ENCODE measurements at places on chromosomes 6 and 20. TPM values are rescaled to one million over a fixed set of nuclear protein-coding genes. Genes with fewer than 3 reads are reported as not detected.

- no peak for DNase-seq
These were observed 27.6 kb downstream of the DCDC2 start for GRCh38 chr6:24330137-24330732.

DNA sequence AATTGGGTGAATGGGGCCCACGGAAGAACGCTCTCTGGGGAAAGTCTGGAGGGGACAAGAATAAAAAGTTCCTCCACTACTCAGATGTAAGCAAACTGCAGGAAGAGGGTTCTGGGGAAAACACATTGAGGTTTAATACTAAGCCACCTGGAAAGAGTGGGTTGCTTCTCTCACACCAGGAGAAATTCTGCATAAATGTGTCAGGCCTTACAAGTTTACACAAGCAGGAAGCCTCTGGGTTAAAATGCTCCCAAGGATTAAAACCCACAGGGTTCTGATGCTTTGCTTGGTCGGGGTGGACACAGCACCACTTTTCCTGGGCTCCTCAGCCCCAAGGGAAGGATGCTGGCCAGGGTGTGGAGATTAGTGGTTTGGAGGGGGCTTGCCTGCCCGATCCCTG lies 122.1 kb upstream of the SLC22A23 start:
- DNase-seq = no peak

- DNase-seq = peak; percentile 6
These were observed 15.8 kb downstream of the CGA start for GRCh38 chr6:87078983-87079616.

GRCh38 chr20:21358737-21359136 lies 38.6 kb downstream of the NKX2-4 start:
- no peak for DNase-seq

- peak; percentile 65 for DNase-seq
These were observed 100.8 kb downstream of the GRM4 start for GRCh38 chr6:34044945-34045595.

DNA sequence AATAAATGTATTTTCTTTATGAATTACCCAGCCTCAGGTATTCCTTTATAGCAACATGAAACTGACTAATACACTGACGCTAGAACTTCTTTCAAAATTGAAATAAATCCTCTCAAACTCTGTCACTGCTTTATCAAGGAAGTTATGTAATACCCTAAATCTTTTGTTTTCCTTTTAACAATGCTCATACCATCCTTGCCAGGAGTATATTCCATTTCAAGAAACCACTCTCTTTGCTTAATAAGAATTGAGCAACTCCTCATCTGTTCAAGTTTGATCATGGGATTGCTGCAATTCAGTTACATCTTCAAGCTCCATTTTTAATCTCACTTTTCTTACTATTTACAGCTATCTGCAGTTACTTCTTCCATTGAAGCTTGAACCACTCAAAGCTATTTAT lies 707.6 kb upstream of the MARCKS start:
- no peak for DNase-seq

DNA sequence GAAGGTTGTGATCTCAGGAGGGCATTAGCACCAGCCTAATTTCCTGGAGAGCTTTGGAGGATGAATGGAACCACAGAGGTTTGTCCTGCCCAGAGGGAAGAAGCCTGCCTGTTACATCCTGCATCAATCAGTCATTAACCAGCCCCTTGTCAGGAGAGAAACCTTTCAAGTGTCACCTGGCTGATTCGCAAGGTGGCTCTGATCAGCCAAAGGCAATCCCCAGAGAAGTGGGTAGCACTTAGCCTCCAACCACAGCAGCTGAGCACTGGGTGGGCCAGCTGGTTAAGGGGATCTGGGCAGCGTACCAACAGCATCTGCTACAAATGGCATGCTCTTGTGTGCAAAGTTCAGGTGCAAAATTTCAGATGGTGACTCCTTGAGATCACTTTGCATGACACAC lies 26.9 kb downstream of the ANKEF1 start:
- DNase-seq = no peak

- DNase-seq = no peak
These were observed 35.7 kb upstream of the CD93 start for GRCh38 chr20:23121751-23122320.

NKAIN4 gene
- polyA plus RNA-seq = not detected

Data from immature natural killer cell (primary cell).